Activated CD4-positive, alpha-beta T cell treated with anti-CD3 and anti-CD28 coated beads for 1 hour (primary cell): ENCODE measurements at places on chromosomes 5 and 9.

DNA sequence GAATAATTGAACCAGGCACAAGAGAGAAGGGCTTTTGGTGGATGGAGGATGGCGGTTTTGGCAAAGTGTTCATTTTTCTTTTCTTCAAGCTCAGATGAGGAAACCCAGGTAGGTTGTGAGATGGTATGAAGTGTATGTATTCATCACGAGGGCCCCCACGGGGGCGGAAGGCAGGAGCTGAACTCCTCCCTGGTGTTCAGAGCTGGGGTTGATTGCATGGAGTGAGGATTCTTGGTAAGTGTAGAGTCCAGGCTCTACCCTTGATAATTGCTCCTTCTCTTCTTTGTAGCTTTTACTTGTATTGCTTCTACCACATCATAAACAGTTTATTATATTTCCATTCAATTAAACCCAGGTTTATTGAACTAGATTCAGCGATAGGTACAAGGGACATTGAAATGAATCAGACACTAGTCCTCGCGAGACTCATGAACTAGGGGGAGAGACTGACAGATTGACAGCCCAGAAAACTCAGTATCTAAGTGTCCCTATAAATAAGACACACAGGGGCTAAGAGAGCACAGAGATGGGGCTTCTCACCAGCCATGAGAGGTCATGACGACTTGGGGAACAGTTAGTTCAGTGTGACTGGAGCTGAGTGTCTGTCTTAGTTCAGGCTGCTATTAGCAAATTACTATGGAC is 116.7 kb upstream of the KLF4 start:
- DNase-seq: no peak

GRCh38 chr9:76571743-76572146 is 112.8 kb downstream of the GCNT1 start:
- DNase-seq: no peak

GRCh38 chr5:7377761-7378160 is 18.2 kb upstream of the ADCY2 start:
- DNase-seq: no peak

DNA sequence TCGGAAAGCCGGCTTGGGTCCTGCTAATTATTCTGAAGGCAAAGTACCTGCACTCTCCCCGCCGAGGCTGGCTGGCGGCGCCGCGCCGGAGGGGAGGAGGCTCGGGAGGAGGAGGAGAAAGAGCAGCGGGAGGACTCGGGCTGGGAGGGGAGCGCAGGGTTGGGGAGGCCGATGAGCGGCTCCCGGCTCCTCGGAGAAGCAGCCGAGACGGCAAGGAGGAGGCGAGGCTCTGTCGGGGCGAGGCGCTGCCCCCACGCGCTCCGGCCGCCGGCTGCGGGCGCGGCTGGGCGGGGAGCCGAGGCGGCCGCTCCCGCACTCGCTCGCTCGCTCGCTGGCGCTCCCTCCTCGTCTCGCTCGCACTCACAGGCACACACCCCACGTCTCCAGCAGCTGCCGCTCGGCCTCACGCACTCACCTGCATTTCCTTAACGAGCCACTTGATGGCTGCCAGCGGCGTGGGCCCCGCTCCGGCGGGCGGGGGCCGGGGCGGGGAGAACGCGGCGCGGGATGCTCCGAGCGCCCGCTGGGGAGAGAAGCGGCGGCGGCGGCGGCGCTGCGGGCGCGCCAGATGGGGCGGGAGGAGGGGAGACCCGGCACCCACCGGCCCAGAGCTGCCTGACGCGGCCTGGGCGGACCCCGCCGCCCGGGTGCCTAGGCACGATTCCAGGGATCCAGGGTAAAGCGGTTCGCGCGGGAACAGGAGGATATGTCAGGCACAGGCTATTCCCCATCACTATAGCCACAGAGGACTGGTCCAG is at the start of gene PTPRD:
Gene PTPRD (minus strand): TSS at position 362 of the 758 bp plus-strand sequence.
- DNase-seq: no peak

- no peak for DNase-seq
These were observed 183.0 kb upstream of the FTMT start for GRCh38 chr5:121668635-121669034.
